H7 (cell line): ENCODE measurements at places on chromosomes 2 and 18. TPM values are rescaled to one million over a fixed set of nuclear protein-coding genes. Genes with fewer than 3 reads are reported as not detected.

- DNase-seq = no peak
These were observed 5.1 kb downstream of the TSHZ1 start for GRCh38 chr18:75215663-75216062.

DNA sequence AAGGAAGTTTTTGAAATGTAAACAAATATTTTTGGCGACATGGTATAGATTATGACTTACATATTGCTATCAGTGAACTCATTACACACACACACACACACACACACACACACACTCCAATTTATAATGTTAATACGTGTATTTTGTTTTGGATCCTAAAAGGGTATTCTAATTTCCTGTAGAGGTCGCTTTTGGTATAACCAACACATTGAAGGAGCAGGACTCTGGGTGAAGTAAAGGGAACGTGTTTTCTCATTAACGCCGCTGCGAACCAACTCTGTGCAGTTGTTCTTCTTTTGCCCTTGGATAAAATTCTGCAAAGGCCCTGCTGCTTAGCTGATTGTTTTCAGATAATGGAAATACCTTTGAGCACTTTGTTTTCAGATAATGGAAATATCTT lies 190.4 kb downstream of the PMAIP1 start:
- peak; percentile 17 for DNase-seq

GRCh38 chr2:198134293-198134955 lies 330.0 kb downstream of the PLCL1 start:
- no peak for DNase-seq

DNA sequence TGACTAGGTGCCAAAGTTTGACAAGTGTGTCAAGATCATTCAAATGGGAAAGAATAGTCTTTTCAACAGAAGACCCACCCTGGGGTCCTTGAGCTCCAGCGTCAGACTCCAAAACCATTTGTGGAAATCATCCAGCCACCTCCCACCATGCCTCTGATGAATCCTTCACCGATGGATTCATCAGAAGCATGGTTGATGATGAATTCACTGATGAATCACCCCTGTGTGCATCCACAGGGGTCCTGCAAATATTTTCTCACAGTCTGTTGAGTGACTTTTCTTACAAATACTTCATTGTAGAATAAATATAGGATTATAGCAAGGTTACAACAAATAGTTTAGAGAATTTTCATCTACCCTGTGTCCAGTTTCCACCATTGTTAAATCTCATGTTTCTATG lies 4.3 kb downstream of the UGT1A9 start:
- DNase-seq = no peak

- no peak for DNase-seq
These were observed 13.1 kb upstream of the E2F6 start for GRCh38 chr2:11478899-11479605.

DNA sequence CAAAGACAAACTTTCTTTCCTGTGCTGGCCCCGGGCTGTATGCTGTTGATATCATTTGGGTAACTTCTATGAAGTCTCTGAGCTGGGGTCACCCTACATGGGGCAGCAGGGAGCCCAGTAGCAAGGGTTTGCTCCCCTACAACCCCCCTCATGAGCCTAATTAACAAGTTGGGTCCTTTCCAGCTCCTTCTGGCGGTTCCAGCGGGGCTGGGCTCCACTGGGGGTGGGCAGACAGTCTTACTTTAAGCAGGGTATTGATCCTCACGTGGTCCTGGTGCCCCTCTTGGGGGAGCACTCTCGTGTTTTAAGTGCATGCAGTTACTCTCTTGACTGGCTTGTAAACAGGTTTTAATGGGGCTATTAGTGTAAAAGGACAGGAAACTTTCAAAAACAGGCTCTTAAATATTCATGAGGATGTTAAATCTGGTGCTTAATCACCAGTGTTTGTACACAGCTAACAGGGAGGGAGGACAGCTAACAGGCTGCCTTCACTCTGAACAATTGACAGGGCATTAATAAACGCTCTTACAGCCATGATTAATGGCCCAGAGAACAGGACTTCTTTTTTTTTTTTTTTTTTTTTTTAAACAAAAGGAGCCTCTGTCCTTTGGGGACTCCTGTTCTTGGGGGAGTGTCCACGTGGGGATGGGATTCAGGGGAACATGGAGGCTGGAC lies 36.6 kb upstream of the SKOR2 start:
- DNase-seq = no peak

- no peak for DNase-seq
These were observed 183.2 kb upstream of the RPRM start for GRCh38 chr2:153661801-153662200.

Gene HNMT
- total RNA-seq = 12.1 and 14.1 TPM in 2 replicates

Gene REG3A
- not detected in 2 replicates for total RNA-seq

Gene SLC25A52
- total RNA-seq = 0.18 TPM in 1 of 2 replicates, not detected in the other
